DMS79 (cell line): ENCODE measurements at places on chromosomes 3 and 15.

DNA sequence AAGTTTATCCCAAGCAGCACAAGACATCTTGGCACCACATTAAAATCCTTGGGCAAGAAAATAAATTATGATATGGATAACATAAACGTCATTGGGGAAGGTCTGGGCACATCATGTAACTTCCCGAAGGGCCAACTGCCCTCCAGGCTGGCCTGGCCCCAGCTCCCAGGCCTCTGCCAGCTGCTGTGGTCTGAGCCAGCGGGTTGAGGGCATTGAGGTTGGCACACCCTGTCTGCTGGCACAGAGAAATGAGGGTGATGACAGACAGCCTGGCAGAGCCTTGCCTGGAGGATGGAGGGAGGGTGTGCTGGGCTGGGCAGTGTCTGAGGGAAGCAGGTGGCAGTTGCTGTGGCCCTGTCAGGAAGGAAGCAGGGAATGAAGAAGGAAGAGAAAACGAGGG is 3.3 kb upstream of the RBSN start:
- no peak for DNase-seq

DNA sequence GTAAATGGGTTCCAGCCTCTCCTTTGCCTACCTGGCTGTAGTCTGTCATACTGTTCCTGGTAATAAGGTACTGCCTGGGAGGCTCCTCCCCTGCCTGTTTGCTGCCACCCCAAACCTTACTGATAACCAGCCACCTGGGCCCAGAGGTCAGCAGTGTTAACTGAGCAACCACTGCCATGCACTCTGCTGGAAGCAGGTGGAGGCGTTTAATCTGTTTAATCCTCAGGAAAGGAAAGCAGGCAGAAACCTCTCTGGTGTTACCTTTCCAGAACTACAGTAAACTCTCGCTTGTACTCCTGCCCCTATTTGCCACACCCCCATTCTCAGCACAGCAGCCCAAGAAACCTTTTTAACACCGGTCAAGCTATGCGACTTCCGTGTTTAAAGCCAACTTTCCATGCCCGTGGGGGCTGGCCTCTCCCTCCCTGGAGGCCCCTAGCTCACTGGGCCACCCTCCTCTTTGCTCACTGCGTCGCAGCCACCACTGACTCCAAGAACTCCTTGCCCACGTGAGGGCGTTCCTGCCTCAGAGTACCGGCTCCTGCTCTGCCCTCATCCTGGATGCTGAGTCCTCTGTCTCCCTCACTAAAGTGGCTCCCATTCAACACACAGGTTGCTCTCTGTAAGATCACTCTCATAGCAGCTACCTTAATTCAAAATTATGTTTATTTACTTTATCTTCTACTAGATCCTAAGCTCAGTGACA is 8.3 kb downstream of the BDH1 start:
- DNase-seq, result no peak

DNA sequence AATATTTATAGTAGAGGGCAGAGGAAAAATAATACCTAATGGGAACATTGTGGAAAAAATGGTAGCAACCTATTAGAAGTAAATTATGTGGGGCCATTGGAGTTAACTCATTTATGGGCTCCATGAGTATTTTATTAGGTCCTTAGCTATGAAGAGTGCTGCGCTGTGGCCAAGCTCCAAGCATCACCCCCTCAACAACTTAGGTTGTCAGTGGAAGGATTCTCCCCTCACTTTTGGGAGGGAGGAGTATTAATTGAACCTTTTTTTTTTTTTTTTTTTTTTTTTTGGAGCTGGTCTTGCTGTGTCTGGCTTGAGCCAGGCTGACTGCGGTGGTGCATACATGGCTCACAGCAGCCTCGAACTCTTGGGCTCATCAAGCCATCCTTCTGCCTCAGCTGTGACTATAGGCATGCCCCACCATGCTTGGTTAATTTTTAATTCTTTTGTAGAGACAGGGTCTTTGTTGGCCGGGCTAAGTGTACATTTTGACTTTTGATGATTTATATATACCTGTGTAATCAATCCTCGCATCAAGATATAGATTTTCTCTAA is 45.2 kb downstream of the TRIM71 start:
- no peak for DNase-seq

DNA sequence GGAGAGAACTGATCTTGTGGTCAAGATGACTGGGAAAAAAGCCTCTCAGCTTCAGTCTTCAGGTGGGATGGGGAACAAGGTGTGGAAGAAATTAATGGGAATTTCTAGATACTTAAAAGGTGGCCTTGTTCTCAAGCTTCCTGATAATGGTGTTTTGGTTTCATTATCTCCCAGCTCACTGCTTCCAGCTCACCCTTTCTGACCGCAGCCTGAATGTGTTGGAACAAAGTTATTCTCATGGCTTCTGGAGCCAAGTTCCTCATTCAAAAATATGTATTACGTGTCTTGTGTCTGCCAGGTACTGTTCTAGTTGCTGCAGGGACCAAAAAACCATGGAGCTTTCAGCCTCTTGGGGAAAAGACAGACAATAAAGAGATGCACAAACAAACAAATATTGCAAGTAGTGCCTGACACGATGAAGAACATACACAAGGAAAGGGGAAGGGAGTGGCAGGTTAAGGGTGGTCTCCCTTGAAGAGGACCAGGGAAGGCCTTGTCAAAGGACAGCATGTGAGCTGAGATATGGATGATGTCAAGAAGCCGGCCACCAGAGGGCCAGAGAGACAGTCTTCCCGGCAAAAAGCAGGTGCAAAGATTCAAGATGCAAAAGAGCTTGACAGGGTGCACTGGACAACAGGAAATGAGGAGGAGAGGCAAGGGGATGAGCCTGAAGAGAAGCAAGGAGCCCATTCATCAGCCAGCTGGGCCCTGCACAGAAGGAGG is 35.5 kb downstream of the ARRDC4 start:
- DNase-seq, result no peak

DNA sequence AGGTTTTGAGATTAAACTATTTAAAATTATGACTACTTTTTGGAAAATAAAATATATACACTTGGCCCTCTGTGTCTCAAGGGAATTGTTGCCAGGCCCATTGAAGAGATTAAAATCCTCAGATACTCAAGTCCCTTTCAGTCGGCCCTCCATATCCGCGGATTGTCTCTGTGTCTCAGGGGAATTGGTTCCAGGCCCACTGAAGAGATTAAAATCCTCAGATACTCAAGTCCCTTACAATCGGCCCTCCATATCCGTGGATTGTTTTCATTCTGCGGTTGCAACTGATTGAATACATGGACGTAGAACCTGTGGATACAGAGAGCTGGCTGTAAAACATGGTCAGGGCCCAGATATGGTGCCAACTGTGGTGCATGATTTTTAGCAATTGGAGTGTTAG is 15.7 kb upstream of the LRCH3 start:
- no peak for DNase-seq

DNA sequence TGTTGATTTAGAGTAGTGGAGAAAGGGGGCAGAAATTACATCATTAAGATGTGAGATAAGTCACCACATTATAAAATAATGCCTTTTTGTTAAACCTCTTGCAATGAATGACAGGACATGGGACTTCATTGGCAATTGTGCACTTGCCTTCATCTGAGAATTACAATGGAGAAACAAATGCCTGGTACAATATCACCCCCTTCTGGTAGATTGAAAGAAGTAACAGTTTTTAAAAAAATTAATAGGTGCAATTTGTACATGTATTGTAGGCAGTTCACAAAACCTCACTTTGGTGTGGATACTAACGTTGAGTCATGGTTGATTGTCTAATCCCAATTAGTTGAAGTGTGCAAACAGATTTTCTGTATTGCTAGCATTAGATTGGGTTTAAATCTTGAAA is 4.6 kb upstream of the P2RY14 start:
- no peak for DNase-seq

GRCh38 chr15:68378595-68378994 is 53.4 kb downstream of the ITGA11 start:
- no peak for DNase-seq

DNA sequence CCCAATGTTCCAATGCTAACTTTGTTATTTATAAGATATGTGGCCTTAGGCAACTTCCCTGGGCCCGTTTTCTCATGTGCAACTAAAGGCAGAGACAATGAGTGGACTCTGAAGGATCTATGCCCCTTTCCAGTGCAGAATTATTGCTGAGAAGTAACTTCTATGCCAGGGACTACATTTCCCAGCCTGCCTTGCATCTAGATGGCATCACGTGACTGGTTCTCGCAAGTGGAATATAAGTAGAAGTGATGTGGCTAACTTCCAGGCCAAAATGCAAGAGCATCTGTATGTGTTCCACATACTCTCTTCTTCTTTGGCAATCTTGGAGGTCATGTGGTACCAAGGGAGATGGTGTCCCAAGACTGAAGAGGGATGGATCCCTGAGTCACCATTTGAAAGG is 674.4 kb downstream of the NTRK3 start:
- DNase-seq, result no peak

- DNase-seq, result no peak
These were observed 191.3 kb downstream of the ADAMTSL3 start for GRCh38 chr15:83845230-83845629.

DNA sequence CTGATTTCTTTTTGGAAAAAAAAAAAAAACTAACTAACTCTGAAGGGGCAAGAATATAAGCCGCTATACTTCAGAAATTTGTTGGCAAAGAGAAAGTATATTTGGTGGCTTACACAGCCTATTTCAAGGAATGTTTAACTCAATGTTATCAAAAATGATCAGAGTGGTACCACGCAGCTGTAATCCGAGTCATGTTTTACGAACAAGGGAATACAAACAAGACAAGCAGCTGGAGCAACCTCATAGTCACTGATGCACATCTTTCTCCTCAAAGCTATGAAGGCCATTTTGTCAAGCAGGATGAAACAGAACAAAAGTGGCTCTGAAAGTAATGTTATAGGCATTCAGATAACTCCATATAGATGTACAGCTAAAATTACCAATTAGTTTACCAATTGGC is 81.2 kb downstream of the SCAPER start:
- peak; percentile 30 for DNase-seq

DNA sequence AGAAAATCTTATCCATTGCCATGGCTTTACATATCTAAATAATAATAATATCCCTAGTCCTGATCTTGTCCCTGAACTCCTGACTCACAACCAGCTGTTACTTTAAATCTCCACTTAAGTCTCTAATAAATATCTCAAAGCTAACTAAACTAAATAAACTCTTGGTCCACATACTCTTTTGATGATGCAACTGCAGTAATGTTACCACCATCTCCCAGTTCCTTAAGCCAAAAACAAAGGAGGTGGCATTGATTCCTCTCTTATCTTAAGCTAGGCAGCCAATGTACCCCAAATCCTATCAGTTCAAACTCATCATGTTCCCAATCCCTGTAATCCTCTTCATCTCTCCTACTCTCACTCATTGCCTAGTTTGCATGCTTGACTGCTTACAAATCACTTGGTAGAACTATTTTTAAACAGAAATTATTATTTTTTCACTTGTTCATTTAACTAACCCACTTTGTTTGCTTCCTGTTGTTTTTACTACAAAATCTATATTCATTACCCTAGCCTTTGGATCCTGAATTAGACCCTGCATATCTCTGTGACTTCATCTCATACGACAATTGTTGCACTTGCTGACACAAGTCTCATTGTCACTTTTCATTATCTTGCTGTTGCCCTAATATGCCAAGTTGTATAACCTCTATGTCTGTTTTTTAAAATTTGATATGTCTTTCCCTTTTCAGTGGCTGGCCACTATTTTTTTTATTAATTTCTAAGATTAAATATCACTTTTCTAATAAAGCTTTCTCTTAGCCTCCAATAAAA is 462.2 kb downstream of the ZPLD1 start:
- no peak for DNase-seq

- no peak for DNase-seq
These were observed 219.1 kb upstream of the FEZF2 start for GRCh38 chr3:62592408-62592807.

- DNase-seq, result peak; percentile 30
These were observed 2.0 kb upstream of the TMED3 start for GRCh38 chr15:79308874-79309273.

DNA sequence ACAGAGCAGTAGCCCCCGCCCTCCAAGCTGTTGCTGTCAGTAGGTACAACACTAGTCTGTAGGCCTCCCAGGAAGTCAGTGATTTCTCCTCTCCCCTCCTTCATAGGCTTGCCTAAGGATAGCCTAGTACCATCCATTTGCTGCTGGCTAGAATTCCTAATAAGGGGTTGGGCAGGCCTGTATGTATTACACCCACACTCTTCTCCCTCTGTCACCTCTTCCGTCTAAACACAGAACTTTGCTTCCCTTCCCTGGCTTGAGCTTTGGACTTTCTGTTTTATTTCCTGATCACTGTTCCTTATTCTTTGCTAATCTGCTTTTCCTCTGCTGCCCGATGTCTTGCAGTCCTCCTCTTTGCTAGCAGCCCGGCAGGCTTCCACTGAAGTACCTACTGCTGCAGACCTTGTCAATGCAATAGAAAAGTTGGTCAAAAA is 93.4 kb upstream of the UMPS start:
- no peak for DNase-seq

GRCh38 chr3:152328841-152329240 is 60.1 kb downstream of the MBNL1 start:
- DNase-seq, result no peak

DNA sequence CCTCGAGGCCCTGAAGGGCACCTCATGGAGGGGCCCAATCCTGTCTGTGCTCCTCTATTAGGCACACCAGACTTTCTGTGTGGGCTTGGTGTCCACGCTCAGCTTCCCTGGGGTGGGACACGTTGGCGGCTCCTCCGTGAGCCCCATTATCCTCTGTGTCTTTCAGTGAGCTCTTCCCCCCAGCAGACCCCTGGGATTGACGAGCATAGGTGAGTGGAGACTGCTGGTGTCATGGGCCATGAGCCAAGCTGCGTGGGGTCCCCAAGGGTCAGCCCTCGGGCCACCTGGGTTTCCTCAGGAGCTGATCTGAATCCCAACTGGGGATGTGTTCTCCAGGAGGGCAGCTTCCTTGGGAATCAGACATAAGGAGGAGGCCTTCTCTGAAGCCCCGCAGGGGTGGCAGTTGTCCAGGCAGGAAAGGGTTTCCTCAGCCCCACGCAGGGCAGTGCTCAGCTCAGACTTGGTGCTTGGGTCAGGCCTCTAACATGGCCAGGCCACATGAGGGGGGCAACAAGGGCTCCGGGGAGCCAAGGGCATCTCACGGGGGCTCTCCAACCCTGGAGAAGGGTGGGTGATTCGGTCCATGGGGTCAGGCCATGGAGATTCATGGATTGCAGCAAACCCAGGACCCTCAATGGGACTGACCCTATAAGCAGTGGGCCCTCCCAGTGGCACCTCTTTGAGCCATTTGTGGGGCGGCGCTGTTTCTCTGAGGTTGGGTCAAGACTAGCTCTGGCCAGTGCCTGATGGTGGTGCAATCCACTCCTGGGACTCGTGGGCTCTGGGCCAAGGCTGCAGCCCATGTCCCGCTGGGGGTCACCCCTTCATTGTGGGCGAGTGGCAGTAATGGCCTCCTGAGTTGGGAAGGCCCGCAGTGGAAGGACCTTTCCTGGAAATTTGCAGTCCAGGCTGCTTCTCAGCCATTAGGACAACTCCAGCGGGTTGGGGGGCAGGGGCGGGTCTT is 222.5 kb downstream of the SNRPN start:
- DNase-seq, result no peak

DNA sequence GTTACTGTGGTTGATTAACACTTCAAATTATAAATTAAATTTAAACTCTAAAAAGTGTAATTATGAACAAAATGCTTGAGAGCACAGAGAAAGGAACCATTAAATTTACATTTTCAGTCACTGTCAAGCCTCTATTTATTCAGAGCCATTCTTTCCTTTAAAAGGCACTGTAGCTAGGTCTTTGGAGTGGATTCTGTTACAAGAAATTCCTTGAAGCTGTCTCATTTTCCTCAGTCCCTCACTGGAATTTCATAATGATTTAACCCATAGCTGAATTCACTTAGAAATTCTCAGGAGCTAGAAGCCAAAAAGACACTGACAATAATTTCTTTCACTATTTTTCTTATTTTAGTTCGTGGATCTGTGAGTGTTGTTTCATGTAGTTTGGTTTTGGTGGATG is 81.2 kb upstream of the TCF12 start:
- no peak for DNase-seq
